Tibial artery (tissue), 4 donors: ENCODE measurements at places on chromosomes 12 and 14.

- DNase-seq, result no peak
- no peaks in the 10 kb centered on the region for H3K4me1 ChIP-seq
- peak overlapping the region; percentile 88 for H3K4me3 ChIP-seq
- no peaks in the 10 kb centered on the region for H3K27me3 ChIP-seq
Measured at GRCh38 chr12:6452245-6452943, 552 bp downstream of the TAPBPL start.

GRCh38 chr14:51360592-51360991 is 120.5 kb downstream of the TMX1 start:
- H3K27me3 ChIP-seq, result no peaks in the 10 kb centered on the region
- H3K36me3 ChIP-seq, result no peaks in the 10 kb centered on the region
- H3K4me3 ChIP-seq, result no peak overlapping the region
- no peak for DNase-seq
- H3K4me1 ChIP-seq, result no peaks in the 10 kb centered on the region

DNA sequence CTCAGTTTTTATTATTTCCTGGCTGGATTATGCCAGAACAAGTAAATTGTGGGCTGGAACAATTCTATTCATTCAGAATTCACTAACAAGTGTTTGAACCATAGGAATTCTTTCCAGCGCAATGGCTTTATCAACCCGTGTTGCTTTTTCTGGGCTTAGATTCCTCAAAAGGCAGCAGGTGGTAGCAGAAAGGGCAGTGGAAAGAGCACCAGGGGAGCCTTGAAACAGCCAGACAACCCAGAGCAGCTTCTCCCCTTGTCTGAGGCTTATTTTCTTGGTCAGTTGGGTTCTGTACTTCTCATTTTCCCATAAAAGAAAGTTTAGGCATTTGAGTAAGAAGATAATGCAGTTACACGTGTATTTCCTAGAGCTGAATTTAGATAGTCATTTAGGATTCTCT is 130.7 kb downstream of the OTOGL start:
- H3K27me3 ChIP-seq, result no peaks in the 10 kb centered on the region
- no peak overlapping the region for H3K27ac ChIP-seq
- no peak overlapping the region for H3K4me3 ChIP-seq
- no peak for DNase-seq
- H3K36me3 ChIP-seq, result no peaks in the 10 kb centered on the region

DNA sequence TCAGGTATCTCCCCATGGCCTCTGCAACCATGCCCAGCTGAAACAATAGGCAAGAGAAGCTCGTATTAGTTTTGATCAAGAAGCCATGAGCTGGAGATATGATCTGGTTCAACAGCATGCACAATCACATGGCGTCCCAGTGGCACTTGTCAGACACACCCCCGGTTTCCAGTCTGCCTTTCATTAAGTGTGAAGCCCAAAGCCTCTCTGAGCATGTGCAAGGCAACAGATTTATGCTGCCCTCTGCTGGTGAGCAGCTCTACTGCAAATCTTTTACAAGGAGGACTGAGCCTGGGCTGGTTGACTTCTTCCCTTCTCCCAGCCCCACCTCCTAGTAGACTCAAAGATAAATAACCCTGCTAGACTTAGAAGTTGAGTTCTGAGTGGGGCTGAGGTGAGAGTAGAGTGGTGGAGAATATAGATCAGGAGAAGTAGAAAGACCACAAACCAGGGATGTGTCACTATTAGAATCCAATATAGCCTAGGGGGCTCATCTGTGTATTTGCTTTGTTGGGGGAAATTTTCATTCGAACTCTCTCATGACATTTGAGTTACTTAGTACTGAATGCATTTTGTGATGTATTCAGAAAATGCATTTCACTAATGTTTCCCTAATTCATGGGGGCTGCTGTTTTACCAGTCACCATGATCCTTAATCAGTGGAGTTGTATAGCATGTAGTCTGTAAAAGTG is 53.7 kb upstream of the MBIP start:
- no peaks in the 10 kb centered on the region for H3K36me3 ChIP-seq
- no peak overlapping the region for H3K27ac ChIP-seq
- no peaks in the 10 kb centered on the region for H3K27me3 ChIP-seq
- no peak overlapping the region for H3K4me3 ChIP-seq

- no peak overlapping the region for H3K27ac ChIP-seq
- no peak for DNase-seq
- H3K27me3 ChIP-seq, result no peaks in the 10 kb centered on the region
Measured at GRCh38 chr14:49876563-49877127, 16.2 kb upstream of the ARF6 start.

GRCh38 chr12:25988505-25988904 is 30.0 kb downstream of the RASSF8 start:
- H3K27me3 ChIP-seq, result no peaks in the 10 kb centered on the region
- H3K36me3 ChIP-seq, result no peaks in the 10 kb centered on the region
- H3K27ac ChIP-seq, result no peak overlapping the region
- H3K4me3 ChIP-seq, result no peak overlapping the region
- DNase-seq, result no peak
